ENCODE measurements at places on chromosomes 2 and 18. TPM values are rescaled to one million over a fixed set of nuclear protein-coding genes. Genes with fewer than 3 reads are reported as not detected.
A peak's percentile ranks its signal among the peaks of the same experiment; 100 is the strongest.

GRCh38 chr2:237865623-237866041 lies 6.2 kb downstream of the RAMP1 start:
- no peak for DNase-seq
- no peaks in the 10 kb centered on the region for H3K27me3 ChIP-seq
- H3K4me3 ChIP-seq: peak overlapping the region; percentile 41
- H3K4me1 ChIP-seq: peaks cover 70% of the 10 kb centered on the region
- peak overlapping the region; percentile 88 for H3K27ac ChIP-seq

NAT8 gene
- not detected for total RNA-seq

- H3K36me3 ChIP-seq: no peaks in the 10 kb centered on the region
- no peak overlapping the region for H3K27ac ChIP-seq
- DNase-seq: no peak
- H3K4me3 ChIP-seq: no peak overlapping the region
- H3K4me1 ChIP-seq: no peaks in the 10 kb centered on the region
- peaks cover 47% of the 10 kb centered on the region for H3K27me3 ChIP-seq
Observed at GRCh38 chr2:175540421-175540820, 358.9 kb upstream of the ATP5MC3 start.

- H3K4me3 ChIP-seq: no peak overlapping the region
- no peak overlapping the region for H3K27ac ChIP-seq
- no peaks in the 10 kb centered on the region for H3K27me3 ChIP-seq
- no peaks in the 10 kb centered on the region for H3K4me1 ChIP-seq
Observed at GRCh38 chr2:96523659-96524481, 12.7 kb upstream of the ARID5A start.

GREB1 gene
- total RNA-seq: 0.62 TPM

DNA sequence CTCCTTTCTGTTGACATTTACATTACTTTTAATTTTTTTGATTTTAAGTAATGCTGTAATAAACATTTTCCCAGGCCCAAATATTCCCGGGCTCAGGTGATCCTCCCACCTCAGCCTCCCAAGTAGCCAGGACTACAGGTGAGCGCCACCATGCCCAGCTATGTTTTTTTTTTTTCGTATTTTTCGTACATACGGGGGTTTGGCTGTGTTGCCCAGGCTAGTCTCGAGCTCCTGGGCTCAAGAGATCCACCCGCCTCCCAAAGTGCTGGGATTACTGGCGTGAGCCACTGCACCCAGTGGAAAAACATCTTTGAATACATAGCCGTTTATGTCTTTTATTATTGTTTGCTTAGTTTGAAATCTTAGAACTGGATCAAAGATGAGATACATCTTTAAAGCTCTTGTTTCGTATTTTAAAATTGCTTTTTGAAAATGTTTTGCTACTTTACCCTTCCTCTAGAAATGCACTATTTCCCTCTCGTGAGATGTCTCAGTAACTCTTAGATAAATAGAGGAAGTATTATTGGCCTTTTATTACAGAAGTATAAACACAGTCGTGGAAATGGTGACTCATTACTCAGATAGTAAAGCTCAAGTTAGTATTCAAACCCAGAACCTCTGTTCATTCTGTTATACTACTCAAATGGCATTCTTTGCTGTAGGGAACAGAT lies 2.4 kb downstream of the SMCHD1 start:
- H3K4me3 ChIP-seq: peak overlapping the region; percentile 87
- DNase-seq: peak; percentile 89
- H3K36me3 ChIP-seq: no peaks in the 10 kb centered on the region
- H3K27ac ChIP-seq: peak overlapping the region; percentile 78
- H3K4me1 ChIP-seq: peaks cover 34% of the 10 kb centered on the region

SRD5A2 gene
- total RNA-seq: 0.07 TPM

GRCh38 chr2:8481463-8482009 lies 200.3 kb upstream of the ID2 start:
- peaks cover 16% of the 10 kb centered on the region for H3K4me1 ChIP-seq
- DNase-seq: peak; percentile 16

UGT1A4 gene
- not detected for total RNA-seq

DNA sequence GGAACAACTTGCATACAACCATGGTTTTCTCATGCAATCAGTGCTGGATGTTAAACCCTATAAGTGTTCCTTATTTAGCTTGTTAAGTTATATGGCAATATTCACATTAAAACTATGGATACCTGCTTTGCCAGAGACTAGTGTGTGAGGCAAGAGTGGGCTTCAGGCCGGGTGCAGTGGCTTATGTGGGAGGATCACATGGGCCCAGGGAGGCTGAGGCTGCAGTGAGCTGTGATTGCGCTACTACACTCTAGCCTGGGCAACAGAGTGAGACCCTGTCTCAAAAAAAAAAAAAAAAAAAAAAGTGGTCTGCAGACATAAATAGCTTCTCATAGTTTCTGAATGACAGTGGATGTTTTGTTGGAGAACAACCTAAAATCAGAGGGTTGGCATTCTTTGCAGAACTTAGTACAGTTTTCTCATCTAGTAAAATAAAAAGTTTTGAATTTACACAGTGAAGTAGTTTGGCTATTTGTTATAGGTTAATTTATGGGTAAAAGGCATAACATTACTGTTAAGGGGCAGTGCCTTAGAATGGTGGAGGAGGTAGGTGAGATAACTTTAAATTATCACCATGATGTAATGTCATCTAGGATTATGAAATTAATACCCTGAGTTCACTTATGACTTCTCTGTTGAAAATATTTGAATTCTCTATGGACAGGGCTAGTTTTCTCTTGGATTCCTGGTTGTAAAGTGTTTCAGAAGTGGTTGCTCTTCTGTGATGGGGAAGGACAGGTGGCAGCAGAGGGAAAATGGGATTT lies 5.3 kb downstream of the CERS6 start:
- H3K4me1 ChIP-seq: peaks cover 24% of the 10 kb centered on the region
- no peak for DNase-seq

GRCh38 chr2:99780276-99780675 lies 290.5 kb upstream of the REV1 start:
- H3K27me3 ChIP-seq: no peaks in the 10 kb centered on the region
- H3K4me3 ChIP-seq: no peak overlapping the region
- H3K4me1 ChIP-seq: no peaks in the 10 kb centered on the region

BUB1 gene
- 89.8 TPM for total RNA-seq

DNA sequence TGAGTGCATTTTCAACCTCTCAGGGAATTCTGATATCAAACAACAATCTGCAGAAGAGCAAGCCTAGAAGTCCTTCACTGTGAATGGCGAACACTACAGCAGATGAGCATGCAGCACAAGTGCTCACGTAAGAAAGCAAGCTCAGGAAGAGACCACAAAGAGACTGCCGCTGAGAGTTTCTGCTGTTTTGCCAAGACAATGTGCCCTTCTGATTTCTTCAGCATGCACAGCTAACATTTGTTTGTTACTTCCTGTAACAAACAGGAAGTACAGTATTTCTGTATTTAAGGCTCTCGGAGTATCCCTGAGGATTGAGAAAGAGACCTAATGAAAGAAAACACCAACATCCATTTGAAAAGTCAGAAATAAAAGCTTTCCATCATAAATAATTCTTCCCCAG lies 45.9 kb downstream of the MBOAT2 start:
- no peak overlapping the region for H3K27ac ChIP-seq
- H3K4me3 ChIP-seq: no peak overlapping the region
- no peaks in the 10 kb centered on the region for H3K4me1 ChIP-seq

- no peak for DNase-seq
- no peak overlapping the region for H3K4me3 ChIP-seq
- no peak overlapping the region for H3K27ac ChIP-seq
Observed at GRCh38 chr2:216292475-216292874, 79.8 kb downstream of the MARCHF4 start.

DNA sequence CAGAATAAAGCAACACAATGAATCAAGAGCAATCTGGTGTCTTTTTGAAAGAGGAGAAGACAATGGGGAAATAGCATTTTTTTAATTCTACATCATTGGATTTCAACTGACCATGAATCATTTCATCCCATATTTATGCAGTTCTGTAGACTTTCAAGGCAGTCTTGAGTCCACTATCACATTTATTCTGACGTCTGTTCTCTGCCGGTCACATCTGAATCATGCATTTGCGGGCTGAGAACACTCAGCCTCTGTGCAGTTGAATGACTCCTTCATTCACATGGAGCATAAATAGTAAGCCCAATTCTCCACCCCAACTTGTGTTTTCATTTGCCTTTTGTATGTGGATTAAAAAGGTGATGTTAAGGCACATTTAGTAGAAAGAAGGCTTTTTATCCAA lies 128.2 kb downstream of the AKAIN1 start:
- no peaks in the 10 kb centered on the region for H3K4me1 ChIP-seq
- H3K4me3 ChIP-seq: no peak overlapping the region
- DNase-seq: no peak
- no peaks in the 10 kb centered on the region for H3K36me3 ChIP-seq

DNA sequence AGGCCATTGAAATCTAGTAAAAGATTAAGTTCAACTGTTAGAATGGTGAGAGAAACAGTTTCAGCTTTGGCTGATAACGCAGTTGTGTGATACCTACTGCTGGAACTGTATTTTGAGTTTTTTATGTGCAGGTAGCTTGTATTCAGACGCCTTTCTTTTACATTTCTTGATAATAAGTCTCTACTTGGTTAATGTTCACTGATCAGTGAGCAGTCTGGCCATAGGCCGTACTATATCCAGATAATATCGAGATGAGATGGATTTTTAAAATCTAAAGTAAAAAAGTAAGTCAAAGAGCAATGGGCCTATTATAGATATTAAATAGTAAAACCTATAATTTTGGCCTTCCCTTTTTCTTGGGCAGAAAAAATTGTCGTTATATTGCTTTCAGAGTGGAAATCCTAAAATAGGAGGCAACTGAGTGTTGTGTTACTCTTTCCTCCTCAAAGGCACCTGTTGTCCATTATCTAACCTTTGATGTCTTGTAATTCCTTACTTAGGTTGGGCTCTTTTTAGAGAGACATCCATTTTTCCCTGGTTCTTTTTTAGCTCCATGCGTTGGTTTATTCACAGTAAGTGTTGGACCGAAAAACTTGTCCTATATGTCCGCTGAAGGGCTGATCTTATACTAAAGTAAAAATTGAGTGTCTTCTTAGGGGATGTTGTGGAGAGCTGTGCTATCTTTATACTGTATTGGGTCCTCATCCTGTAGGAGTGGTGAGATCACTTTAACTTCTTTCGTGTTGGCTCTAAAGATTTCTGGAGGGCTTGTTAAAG lies 1.7 kb downstream of the EML4 start:
- no peak for DNase-seq
- H3K27ac ChIP-seq: no peak overlapping the region
- peaks cover 26% of the 10 kb centered on the region for H3K4me1 ChIP-seq
- H3K27me3 ChIP-seq: no peaks in the 10 kb centered on the region
- H3K4me3 ChIP-seq: peak overlapping the region; percentile 82
- H3K36me3 ChIP-seq: no peaks in the 10 kb centered on the region

GRCh38 chr2:210474776-210475175 lies 1.8 kb downstream of the LANCL1 start:
- no peak overlapping the region for H3K27ac ChIP-seq
- peaks cover 11% of the 10 kb centered on the region for H3K4me1 ChIP-seq
- no peak for DNase-seq

DNA sequence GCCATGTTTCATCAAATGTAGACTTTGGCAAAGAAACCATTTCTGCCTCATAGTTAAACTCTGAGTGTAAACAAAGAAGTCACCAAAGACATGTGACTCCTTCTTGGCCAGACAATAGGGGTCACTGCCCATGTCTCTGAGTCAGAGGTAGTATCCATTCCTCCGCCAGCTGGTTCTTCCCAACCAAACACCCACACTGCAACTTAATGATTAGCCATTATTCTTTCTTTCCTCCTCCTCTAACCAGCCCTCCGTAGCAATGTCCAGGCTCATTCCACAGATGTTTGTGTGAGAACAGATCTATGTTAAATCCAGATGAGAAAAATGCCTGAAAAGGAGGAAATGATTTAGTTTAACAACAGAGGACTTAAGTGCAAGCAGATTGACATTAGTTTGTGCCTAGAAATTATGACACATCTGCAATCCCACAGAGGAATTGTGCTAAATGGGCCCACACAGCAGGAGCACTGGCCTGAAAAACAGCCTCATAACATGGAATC lies 127.9 kb upstream of the SH3BP4 start:
- H3K27ac ChIP-seq: peak overlapping the region; percentile 58
- H3K36me3 ChIP-seq: no peaks in the 10 kb centered on the region
- peak overlapping the region; percentile 26 for H3K4me3 ChIP-seq
- no peaks in the 10 kb centered on the region for H3K27me3 ChIP-seq
- H3K4me1 ChIP-seq: peaks cover 17% of the 10 kb centered on the region
- DNase-seq: peak; percentile 92

DNA sequence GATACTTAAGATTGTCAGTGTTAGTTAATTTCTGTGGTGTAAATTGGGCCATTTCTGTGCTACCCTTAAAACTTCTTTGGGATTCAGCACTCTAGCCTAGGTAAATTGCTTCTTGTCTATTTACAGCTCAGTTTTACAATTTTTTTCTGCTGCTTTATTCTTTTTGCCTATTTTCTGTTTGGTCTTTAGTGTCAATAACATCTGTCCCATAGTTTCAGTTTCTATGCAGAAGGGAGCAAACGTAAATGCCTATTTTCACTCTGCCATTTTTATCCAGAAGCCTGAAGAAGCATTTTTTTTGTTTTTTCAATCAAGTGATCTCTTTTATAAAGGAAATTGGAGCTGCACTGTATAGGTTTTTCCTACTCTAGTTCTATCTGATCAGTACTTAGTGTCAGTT lies 564.9 kb upstream of the MEX3C start:
- no peaks in the 10 kb centered on the region for H3K4me1 ChIP-seq
- DNase-seq: no peak
- no peaks in the 10 kb centered on the region for H3K27me3 ChIP-seq
- H3K4me3 ChIP-seq: no peak overlapping the region
- H3K36me3 ChIP-seq: no peaks in the 10 kb centered on the region
- no peak overlapping the region for H3K27ac ChIP-seq

DNA sequence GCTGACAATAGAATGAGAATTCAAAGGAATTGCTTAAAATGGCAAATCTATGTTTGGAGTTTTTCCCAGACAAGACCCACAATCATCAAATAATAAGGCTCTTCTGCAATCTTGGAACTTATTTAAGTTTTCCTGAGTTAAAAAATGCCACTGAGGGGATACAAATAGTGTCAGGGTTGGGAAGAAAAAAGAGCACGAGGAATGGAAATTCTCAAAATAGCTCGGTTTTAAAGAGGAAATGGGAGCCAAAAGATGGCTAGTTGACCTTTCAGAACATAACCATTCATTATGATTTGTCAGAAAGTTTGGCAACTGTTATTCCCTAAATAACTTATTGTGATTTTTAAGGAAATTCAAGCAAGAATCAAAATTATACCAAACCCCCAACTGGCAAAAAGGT lies 127.7 kb downstream of the RAPGEF4 start:
- H3K27ac ChIP-seq: no peak overlapping the region
- peaks cover 17% of the 10 kb centered on the region for H3K4me1 ChIP-seq
- no peak for DNase-seq
- no peak overlapping the region for H3K4me3 ChIP-seq
- no peaks in the 10 kb centered on the region for H3K36me3 ChIP-seq

CAVIN2 gene
- total RNA-seq: 0.07 TPM

GRCh38 chr2:106065268-106065982 lies 128.7 kb downstream of the UXS1 start:
- H3K4me3 ChIP-seq: no peak overlapping the region
- no peak for DNase-seq
- no peaks in the 10 kb centered on the region for H3K4me1 ChIP-seq
- H3K36me3 ChIP-seq: no peaks in the 10 kb centered on the region
- H3K27me3 ChIP-seq: peaks cover 11% of the 10 kb centered on the region

GRCh38 chr2:160434254-160434948 lies 59.2 kb downstream of the RBMS1 start:
- H3K4me1 ChIP-seq: peaks cover 32% of the 10 kb centered on the region
- peak; percentile 20 for DNase-seq
- H3K4me3 ChIP-seq: peak overlapping the region; percentile 31
- H3K36me3 ChIP-seq: peaks cover 14% of the 10 kb centered on the region
- H3K27me3 ChIP-seq: no peaks in the 10 kb centered on the region
- H3K27ac ChIP-seq: peak overlapping the region; percentile 78

ANKRD36B gene
- 22.7 TPM for total RNA-seq

- H3K4me1 ChIP-seq: peaks cover 36% of the 10 kb centered on the region
- no peaks in the 10 kb centered on the region for H3K36me3 ChIP-seq
- DNase-seq: peak; percentile 58
- no peaks in the 10 kb centered on the region for H3K27me3 ChIP-seq
- H3K27ac ChIP-seq: peak overlapping the region; percentile 76
Observed at GRCh38 chr18:72846736-72847533, 20.9 kb downstream of the NETO1 start.
